ENCODE measurements at places on chromosomes 3 and 15. TPM values are rescaled to one million over a fixed set of nuclear protein-coding genes. Genes with fewer than 3 reads are reported as not detected.

Gene SLTM
- 124 TPM for polyA plus RNA-seq

Gene TMCO5A
- polyA plus RNA-seq, result not detected

Gene SST
- 12.1 TPM for polyA plus RNA-seq

Gene TMEM212
- polyA plus RNA-seq, result not detected

Gene CNTN3
- polyA plus RNA-seq, result 24.0 TPM

Gene TLNRD1
- polyA plus RNA-seq, result 8.2 TPM

Gene HYPK
- polyA plus RNA-seq, result 4.4 TPM

Gene CCDC12
- 43.8 TPM for polyA plus RNA-seq

Gene UBAP1L
- 10.3 TPM for polyA plus RNA-seq

Gene SPINK8
- not detected for polyA plus RNA-seq

Gene IMPG2
- polyA plus RNA-seq, result 5.2 TPM

Gene GOLGA8G
- polyA plus RNA-seq, result not detected

Gene LSM3
- polyA plus RNA-seq, result 28.3 TPM

Gene C2CD4A
- not detected for polyA plus RNA-seq

Gene MCF2L2
- 9.3 TPM for polyA plus RNA-seq

Gene BDH1
- polyA plus RNA-seq, result 12.9 TPM

Gene IMP3
- 147 TPM for polyA plus RNA-seq

Gene IL17RB
- 2.2 TPM for polyA plus RNA-seq

Gene LYSMD4
- polyA plus RNA-seq, result 61.4 TPM

Gene CNOT10
- polyA plus RNA-seq, result 53.8 TPM

Gene GSK3B
- 52.9 TPM for polyA plus RNA-seq

Gene CILP
- 1.4 TPM for polyA plus RNA-seq

Gene CRYGS
- 7.7 TPM for polyA plus RNA-seq

Gene DTWD1
- 16.5 TPM for polyA plus RNA-seq

Gene ADAMTS7
- 31.5 TPM for polyA plus RNA-seq

Gene FMN1
- 0.26 TPM for polyA plus RNA-seq

Gene BFSP2
- not detected for polyA plus RNA-seq

Gene SPESP1
- polyA plus RNA-seq, result not detected

Gene PCOLCE2
- 29.2 TPM for polyA plus RNA-seq

Gene GAP43
- polyA plus RNA-seq, result 1,327 TPM

Gene PPM1L
- 28.3 TPM for polyA plus RNA-seq

Gene KLHL6
- not detected for polyA plus RNA-seq

Gene WDR49
- 1.1 TPM for polyA plus RNA-seq

Gene PTH1R
- not detected for polyA plus RNA-seq

Gene GANC
- polyA plus RNA-seq, result 5.3 TPM

Gene CACNA2D3
- polyA plus RNA-seq, result 26.2 TPM

Gene HHATL
- polyA plus RNA-seq, result not detected

Gene CP
- polyA plus RNA-seq, result not detected

Gene PTX3
- 0.57 TPM for polyA plus RNA-seq

Gene NANOGP8
- polyA plus RNA-seq, result not detected

Gene NEK11
- polyA plus RNA-seq, result 3.8 TPM

Gene FSTL1
- 12.3 TPM for polyA plus RNA-seq

Gene MASP1
- polyA plus RNA-seq, result 0.19 TPM

Gene ALS2CL
- 0.11 TPM for polyA plus RNA-seq

Gene ADCY5
- 8.4 TPM for polyA plus RNA-seq

Gene THAP10
- 7.2 TPM for polyA plus RNA-seq

Gene TM4SF18
- 0.42 TPM for polyA plus RNA-seq

Gene TEX55
- polyA plus RNA-seq, result not detected

Gene ARGFX
- polyA plus RNA-seq, result not detected

Gene C3orf80
- polyA plus RNA-seq, result 0.57 TPM

Gene SERPINI1
- polyA plus RNA-seq, result 150 TPM

Gene GCHFR
- 7.2 TPM for polyA plus RNA-seq

Gene FBN1
- 22.0 TPM for polyA plus RNA-seq

Gene GP9
- polyA plus RNA-seq, result not detected

Gene TMEM41A
- polyA plus RNA-seq, result 9.5 TPM

Measured in neural cell (in vitro differentiated cells).